Right forelimb (tissue), 1 donor: ENCODE measurements at places on chromosomes 5 and 9.

GRCh38 chr5:13249854-13250253 lies 694.6 kb downstream of the DNAH5 start:
- no peak for DNase-seq

DNA sequence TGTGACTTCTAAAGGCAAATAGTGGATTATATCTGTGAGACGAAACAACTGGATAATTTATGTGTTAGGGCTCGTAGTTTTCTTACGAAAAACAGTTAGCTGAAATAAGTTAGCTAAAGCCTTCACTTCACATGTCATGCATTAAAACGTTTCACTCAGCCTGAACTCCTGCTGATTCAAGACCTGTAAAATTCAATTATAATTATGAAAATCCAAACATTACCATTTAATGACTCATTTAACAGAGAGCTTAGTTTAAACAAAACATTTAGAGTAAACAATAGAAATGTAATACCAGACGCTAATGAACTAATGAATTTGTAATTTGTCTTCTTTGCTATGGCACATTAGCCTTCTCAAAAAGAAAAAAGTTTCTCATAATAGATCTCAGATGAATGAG lies 1.7 kb downstream of the TAL2 start:
- no peak for DNase-seq

- no peak for DNase-seq
Observed at GRCh38 chr5:122219436-122220166, 90.3 kb downstream of the ZNF474 start.

DNA sequence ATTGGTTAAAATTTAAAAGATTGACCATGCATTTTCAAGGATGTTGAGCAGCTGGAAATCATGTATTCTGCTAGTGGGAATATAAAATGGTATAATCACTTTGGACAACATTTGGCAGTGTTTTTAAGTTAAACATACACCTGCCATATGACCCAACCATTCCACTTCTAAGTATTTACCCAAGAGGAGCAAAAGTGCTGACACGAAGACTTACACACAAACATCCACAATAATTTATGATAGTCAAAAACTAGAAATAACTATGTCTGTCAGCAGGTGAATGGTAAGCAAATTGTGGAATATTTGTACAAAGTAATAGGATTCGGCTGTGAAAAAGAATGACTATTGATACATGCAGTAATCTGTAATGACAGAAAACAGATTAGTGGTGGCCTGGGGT lies 30.7 kb upstream of the SRP19 start:
- no peak for DNase-seq

DNA sequence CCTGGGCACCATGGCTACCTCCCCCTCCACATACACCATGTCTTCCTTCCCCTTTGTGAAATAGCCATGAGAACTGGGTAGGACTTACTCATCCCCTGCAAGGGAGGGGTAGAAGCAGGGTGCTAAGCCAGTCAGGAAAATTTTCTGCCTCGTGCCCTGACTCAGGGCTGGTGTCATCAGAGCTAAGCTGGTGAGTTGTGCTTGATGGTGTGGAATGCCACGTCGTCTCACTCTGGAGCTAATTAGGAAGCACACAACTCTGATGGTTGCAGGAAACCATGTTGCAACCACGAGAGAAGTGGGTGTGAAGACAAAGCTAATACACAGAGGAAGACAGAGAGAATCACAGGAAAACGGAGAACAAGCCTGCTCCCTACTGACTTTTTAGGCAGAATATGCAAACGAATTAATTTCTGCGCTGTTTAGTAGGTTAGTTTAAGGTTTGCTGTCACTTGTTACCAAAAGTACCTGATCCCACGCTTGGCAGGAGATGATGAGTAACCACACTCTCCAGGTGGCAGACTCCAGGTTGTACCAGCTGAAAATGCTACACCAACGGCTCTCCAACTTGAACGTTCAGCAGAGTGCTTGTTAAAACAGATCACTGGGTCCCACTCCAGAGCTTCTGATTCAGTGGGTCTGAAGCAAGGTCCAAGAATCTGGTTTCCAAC lies 54.5 kb downstream of the STK10 start:
- DNase-seq: no peak

GRCh38 chr9:98775831-98776441 lies 20.4 kb downstream of the ANKS6 start:
- no peak for DNase-seq

- no peak for DNase-seq
Observed at GRCh38 chr9:73050065-73050816, 97.4 kb upstream of the ALDH1A1 start.

GRCh38 chr9:93267091-93267541 lies 83.2 kb downstream of the WNK2 start:
- DNase-seq: no peak

- DNase-seq: no peak
Observed at GRCh38 chr5:146327257-146327870, 11.3 kb upstream of the POU4F3 start.

DNA sequence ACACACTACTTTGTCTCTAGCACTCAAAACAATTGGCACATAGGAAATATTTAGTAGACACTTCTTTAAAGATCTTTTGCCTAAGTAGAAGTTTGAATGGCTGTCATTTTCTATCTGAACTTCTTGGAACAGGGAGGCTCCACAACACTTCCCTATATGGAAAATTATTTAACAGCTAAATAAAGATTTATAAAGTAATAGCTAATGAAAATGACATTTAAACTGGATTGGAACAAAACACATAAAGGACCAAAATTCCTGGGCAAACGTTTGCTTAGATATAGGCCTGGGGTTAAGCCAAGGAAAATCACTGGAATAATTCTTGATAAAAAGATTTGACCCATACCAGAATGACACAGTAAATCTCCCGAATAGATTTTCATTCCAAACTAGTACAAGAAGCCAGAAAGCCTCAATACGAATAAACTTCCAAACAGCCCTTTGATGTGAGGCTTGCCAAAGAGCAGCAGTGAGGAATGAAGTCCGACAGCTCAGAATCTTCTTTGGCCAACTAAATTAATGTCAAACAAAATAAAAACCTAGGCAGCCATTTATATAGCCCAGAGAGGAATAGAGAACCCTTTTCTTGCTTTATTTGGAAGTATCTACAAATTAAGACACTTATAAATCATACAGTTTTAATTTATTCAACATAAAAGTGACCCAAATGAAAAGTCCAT lies 20.3 kb upstream of the RNF180 start:
- DNase-seq: no peak

DNA sequence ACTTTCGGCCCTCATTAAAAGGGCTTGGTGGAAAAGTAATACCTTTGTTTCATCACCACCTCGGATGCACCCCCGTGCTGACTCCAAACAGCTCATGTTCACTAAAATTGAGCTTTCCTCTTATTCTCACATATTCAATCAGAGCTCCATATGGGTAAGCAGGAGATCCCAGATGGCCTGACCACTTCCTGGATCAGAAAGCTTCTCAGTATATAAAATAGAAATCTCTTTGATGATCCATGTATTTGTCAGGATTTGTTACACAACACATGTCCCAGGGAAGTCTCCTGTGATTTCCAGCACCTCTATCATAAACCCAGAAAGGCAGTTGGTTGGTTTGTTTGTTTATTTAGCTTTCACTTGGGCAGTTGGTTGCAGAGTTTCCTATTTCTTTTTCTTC lies 402.0 kb downstream of the MLLT3 start:
- DNase-seq: no peak

DNA sequence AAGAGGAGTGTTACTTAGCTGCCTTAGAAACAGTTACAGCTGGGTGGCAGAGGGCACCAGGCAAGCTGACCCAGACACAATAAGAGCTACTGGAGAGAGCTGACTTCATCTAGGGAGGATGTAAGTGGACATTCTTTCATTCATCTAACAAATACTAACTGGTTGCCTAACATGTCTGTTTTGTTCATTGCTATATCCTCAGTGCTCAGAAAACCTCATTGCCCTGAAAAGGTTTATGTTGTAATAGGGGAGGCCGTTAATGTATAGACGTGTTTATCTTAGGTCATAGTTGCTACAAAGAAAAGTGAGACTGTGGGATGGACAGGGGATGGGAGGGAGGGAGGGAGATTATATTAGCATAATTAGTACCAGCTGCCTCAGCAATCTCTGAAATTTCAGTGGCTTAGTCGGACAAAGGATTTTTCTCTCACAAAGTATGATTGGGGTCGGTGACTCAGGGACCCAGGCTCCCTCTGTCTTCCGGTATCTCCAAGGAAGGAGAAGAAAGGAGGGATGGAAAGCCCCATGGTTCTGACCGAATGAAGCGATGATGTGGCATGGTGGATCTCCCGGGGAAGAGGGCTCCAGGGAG lies 2.6 kb upstream of the SNX18 start:
- DNase-seq: no peak

GRCh38 chr5:137155261-137156000 lies 343.7 kb downstream of the SPOCK1 start:
- DNase-seq: no peak

DNA sequence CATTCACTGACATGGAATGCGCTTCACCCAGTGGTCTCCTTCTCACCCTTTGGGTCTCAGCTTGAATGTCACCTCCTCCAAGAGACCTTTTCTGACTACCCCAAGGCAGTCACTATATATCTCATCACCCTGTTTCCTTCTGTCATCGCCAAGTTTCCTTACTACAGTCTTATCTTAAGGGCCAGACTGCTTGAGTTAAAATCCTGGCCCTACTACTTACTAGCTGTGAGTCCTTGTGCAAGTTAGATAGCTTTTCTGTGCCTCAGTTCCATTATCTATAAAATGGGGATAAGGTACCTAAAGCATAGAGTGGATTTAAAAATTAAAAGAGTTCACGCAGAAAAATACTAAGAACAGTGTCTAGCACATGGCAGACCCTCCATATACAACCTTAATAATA lies 132.4 kb downstream of the GABBR2 start:
- DNase-seq: no peak

DNA sequence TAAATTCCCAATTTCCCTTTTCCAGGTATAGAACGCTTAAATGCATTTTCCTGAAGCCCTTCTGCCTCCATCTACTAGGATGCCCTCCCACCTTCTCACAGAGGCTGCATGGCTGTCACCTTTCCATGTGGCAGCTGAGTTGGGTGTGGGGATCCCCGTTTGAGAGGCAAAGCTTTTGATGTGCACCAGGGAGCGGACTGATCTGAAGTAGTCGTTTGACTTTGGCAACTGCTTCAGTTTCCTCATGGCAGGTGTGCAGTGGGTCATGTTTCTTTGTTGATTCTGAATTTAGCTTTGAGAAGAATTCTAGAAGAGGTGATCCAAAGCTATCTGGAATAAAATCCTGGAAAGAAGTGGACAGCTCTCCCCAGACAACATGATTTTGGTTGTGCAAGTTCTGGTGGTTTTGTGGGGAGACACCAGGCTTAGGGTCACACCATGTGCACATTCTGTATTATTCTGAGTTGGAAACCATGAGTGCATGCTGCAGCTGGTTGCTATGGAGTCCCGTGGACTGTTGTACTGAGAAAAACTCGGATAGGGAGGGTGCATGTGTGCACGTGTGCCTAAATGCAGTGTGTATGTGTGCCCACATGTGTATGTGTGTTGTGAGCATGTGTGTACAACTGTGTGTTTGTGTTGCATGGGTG lies 63.5 kb downstream of the GADD45G start:
- DNase-seq: no peak

- no peak for DNase-seq
Observed at GRCh38 chr5:116553366-116553765, 21.3 kb downstream of the SEMA6A start.

GRCh38 chr9:107883496-107884124 lies 394.0 kb upstream of the KLF4 start:
- no peak for DNase-seq

- no peak for DNase-seq
Observed at GRCh38 chr5:54312499-54312898, 2.1 kb upstream of the ARL15 start.

GRCh38 chr5:103674739-103675138 lies 112.2 kb upstream of the NUDT12 start:
- DNase-seq: no peak

DNA sequence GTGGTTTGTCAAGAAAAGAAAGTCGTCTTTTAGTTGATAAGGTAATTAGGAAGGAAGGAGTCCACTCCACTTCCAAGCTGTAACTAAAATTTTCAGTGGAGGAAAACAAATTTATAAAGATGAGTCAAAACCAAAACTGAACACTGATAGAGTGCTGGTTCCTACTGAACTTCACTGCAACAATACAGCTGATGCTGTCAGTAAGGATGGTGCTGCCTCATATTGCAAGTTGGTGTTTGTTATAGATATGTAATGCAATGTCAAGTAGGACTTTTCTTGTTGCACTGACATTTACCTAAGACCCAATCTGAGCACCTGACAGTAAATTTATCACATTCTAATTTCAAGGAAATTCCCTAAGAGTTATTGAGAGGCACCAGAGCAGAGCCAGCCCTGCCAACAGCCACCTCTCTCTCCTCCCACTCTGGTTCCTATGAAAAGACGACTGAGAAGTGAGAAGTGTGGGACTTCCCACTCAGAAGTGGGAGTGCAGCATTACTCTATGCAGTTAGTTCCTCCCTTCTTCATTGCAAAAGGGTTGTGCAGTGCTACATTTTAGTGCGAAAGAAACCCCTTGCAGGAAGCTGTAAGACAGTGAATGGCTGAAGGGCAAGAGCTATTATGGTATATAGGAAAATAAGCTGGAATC lies 350.8 kb downstream of the NFIB start:
- no peak for DNase-seq

GRCh38 chr9:69036309-69036708 lies 757 bp downstream of the FXN start:
- no peak for DNase-seq

DNA sequence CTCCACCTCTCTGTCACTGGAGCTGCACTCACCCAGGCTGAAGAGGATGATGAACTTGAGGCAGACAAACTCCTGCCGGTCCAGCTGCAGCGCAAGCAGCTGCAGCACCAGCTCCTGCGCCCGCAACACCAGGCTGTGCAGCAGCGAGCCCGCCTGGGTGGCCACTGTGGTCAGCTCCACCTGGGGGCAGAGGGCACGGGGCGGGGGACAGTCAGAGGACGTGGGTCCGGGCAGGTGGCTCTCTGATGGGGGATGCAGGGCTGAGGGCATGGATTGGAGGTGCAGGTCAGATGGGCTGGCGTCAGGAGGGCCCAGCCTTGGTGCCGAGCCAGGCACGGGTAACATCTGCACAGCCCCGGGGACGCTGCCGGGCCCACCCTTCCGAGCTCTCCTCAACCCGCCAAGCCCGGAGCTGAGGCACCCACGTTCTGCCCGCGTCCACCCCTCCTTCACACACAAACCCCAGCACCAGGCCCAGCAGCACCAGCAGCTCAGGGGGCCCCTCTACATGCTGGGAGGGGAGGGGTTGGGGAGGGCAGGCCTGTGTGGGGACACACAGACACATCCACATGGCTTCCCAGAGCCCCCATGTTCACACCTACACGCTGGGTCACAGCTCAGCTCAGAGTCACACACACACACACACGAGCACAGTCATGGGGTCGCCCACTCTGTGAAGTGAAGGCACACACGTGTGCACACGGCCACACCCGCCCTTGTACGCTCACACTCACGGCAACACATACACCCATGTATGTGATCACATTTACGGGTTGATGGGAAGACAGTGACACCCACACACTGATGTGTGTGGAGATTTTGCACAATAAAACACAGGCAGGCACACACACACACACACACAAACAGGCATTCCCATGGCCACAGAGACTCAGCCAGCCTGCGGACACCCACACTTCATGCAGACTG lies 15.9 kb downstream of the NR5A1 start:
- DNase-seq: no peak

GRCh38 chr5:31824869-31825517 lies 186.1 kb downstream of the PDZD2 start:
- peak; percentile 46 for DNase-seq

GRCh38 chr5:22887566-22887965 lies 34.4 kb upstream of the CDH12 start:
- no peak for DNase-seq
